Cerebellar nuclear complex (tissue), 1 donor: ENCODE measurements at places on chromosomes 7 and 10.

GRCh38 chr7:80827239-80827633 lies 91.6 kb downstream of the SEMA3C start:
- DNase-seq, result no peak

DNA sequence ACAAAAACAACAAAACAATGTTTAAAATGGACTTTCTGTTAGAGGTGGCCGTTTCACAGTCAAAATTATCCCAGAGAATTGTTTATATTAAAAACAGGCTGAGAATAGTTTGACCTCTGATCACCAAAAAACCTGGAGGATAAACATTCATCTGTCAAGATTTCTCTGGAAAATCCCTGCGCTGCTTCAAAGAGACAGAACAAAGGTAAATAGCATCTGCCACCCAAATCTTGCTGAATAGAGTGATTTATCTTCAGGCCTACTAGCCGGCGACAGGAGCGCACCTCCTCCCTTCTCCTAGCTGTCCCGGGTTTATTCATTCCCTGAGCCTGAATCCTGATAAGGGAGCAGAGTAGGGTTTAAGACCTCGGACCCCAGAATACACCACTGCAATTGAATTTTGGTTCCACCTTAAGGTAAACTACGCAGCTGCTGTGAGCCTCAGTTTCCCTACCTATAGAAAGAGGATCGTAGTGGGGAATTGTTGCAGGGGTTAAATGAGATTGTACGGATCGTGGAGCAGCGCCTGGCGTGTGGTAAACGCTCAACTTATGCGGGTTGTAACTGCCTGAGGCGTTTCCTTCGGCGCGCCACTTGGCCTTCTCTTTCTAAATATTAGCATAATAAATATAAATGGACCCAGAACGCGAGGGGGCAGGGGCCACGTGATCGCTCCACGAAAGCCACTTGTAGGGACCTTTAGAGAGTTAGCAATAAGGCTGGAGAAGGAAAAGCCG lies 498 bp upstream of the ST7 start:
- no peak for DNase-seq

DNA sequence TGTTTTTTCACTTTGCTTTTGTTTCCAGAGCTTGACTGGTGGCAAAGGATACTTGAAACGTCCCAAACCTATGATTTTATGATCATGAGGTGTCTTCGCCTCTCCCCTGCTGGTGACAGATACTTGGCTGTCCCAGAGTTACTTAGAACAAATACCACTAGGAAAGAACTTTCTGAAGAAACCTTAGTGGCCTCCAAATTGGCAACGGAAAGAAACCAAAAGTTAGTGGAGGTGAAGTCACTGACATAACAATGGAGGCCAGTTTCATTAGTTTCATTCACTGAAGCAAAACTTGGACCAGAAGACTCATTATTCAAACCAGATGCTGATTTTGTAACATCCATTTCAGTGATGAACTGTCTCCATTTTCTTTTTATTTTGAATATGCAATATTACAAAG lies 68.6 kb downstream of the JAZF1 start:
- DNase-seq, result no peak

DNA sequence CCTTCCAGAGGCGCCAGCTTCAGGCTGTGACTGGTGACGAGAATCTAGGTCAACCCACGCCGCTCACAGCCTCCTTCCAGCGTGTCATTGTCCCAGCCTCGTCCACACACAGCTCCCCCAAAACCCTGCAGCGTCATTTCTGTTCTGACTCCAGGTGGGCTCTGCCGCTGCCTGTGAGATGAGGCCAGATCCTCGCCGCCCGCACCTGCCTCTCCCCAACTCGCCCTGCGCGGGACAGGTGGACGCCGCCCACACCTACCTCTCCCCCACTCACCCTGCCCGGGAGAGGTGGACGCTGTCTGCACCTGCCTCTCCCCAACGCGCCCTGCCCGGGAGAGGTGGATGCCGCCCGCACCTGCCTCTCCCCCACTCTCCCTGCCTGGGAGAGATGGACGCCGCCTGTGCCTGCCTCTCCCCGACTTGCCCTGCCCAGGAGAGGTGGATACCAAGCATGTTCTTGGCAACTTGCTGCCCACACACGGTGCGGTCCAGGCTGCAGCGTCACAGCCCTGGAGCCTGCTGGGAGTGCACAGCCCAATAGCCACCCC lies 32.0 kb upstream of the CFAP46 start:
- DNase-seq, result no peak

GRCh38 chr10:88793712-88794299 lies 8.7 kb upstream of the LIPM start:
- DNase-seq, result no peak

- no peak for DNase-seq
These were observed 93.2 kb downstream of the ADK start for GRCh38 chr10:74244097-74244685.

DNA sequence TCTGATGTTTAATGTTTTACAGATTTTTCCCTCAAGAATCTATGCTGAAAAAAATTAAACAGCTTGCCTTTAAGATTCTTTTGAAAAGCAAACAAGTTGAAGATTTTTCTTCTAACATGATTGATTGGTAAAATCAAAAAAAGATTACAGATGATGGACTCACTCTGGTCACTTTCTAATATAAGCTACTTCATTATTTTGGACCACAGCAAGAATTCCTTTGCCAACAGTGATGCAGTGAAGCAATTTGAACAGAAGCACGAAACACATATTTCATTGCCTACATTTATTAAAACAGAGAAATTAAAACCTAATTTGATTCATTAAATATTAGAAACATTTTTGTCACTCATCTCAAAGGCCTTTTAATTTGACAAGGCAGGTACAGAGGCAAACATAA lies 82.1 kb upstream of the SGCE start:
- no peak for DNase-seq

- DNase-seq, result no peak
These were observed 431.4 kb downstream of the SDK1 start for GRCh38 chr7:3732395-3733005.

- DNase-seq, result no peak
These were observed 141.0 kb downstream of the AOAH start for GRCh38 chr7:36583318-36583717.

DNA sequence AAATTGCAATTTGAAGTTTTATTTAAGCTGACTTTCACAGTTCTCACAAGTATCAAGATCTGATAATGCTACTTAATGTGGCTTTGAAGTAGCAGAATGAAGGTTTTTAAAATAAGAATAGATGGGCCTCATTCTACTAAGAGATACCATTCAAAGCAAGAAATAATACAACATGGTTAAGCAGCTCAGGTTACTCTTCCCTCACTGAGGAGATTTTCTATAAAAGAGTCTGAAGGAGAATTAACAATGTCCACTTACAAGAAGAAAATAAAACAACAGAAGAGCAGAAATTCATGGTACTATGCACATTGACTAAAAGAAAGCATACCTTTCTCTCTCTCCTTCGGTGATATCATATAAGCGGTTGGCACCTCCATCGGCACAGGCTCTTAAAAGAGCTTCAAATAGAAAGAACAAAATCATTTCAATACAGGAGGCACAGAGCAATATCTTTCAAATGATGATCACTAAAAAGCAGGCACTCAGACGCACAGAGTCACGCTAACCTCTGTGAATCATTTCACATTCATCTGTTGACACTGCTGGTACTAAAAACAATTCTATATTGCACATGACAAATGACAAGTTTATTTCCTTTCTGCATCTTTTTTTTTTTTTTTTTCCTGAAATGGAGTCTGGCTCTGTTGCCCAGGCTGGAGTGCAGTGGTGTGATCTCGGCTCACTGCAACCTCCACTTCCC lies 153.1 kb downstream of the TPK1 start:
- DNase-seq, result no peak

DNA sequence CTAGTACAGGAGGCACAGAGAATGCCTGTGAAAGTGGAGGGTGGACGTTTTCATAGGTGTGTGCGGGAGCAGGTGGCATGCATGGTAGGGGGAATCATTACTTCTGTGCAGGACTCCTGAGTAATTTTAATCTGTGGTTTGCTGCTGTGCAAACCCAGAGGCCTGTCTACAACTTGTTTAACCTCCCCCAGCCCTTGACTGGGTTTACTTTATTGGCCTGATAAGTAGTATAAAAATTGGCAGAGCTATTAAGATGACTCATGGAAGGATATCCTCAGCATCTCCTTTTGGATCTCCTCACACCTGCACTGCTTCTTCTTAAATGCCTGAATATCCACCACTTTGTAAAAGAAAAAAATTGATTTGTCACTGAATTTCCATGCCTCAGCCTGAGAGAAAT lies 104.8 kb downstream of the AUTS2 start:
- no peak for DNase-seq

GRCh38 chr7:149875396-149875795 lies 1.6 kb downstream of the ATP6V0E2 start:
- DNase-seq, result no peak

DNA sequence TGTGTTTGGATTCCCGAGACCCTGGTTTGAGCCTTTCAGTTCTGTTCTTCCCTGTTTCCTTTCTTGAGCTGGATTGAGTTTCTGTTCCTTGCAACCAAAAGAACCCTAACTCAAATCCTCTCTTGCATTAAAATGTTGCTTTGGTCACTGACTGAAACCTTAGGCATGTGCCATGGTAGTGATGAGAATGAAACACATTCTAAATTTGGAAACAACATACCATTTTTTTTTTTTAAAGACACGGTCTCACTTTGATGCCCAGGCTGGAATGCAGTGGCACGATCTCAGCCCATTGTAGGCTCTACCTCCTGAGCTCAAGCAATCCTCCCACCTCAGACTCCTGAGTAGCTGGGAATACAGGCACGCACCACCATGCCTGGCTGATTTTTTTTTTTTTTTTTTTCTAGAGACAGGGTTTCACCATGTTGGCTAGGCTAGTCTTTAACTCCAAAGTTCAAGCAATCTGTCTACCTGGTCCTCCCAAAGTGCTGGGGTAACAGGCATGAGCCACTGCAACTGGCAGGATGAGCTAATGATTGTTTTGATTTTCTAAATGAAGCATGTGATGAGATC lies 8.4 kb downstream of the THAP5 start:
- no peak for DNase-seq

DNA sequence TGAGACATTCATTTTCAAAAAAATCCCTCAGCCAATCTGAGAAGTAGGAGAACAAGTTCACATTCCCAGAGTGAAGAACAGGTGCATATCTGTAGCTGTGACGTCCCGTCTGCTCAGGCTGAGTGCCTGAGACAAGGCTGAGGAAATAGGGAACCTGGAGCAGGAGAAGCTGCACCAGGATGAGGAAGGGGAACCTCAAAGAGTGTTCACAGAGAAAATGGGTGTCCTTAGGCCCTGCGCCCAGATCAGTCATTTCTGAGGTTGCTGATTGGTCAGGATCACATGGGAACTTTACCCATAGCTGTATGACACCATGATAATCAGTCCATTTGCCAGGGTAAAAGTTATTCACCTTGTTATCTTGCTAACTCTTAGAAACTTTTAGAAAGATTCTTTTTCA lies 34.2 kb upstream of the TARP start:
- DNase-seq, result no peak

- DNase-seq, result no peak
These were observed 21.8 kb downstream of the SLIT1 start for GRCh38 chr10:97163781-97164501.

DNA sequence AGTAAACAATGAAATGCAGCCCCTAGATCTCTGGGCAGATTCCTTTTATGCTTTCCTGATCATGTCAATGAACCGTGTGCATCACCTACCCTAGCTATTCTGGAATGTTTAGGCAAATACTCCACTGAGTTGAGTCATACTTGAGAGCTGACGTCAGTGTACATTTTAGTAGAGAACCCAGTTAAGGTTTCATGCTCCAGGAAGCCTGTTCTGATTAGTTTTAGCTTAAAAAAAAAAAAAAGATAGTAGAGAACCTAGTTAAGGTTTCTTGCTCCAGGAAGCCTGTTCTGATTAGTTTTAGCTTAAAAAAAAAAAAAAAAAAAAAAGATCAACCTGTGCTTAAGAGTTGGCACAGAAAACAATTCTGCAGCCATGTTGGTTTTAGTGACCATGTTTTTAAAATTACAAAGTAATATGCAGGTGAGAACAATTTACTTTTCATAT lies 3.7 kb upstream of the MCU start:
- DNase-seq, result no peak

GRCh38 chr10:121823993-121824463 lies 103.8 kb downstream of the ATE1 start:
- DNase-seq, result no peak

DNA sequence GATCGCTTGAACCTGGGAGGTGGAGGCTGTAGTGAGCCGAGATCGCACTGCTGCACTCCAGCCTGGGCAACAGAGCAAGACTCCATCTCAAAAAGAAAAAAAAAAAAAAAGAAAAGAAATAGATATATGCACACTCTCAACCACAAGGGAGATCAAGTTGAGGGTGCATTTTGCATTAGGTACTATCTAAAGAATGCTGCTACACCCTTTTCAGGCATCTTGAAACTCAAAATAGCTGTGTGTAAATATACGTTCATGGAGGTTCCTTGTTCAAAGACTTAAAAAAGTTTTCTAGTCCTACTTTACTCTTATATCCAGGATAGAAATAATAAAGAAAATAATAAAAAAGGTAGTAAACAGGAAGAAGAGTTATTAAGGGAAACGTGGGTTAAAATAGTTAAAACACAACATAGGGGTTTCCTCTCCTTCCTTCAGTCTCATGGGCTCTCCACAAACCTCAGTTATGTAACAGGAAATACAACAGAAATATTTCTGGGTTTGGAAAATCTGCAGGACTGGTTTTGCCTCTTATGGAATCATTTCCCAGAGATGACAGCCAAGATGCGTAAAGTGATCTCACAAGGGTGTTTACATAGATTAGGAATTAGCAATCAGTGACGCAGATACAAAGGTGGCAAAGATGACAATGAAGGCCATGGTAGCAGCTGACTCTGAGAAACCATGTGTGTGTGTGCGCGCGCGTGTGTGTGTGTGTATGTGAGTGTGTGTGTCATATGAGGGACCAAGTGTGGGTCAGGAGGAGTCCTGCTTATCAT lies 15.1 kb downstream of the STEAP4 start:
- no peak for DNase-seq

DNA sequence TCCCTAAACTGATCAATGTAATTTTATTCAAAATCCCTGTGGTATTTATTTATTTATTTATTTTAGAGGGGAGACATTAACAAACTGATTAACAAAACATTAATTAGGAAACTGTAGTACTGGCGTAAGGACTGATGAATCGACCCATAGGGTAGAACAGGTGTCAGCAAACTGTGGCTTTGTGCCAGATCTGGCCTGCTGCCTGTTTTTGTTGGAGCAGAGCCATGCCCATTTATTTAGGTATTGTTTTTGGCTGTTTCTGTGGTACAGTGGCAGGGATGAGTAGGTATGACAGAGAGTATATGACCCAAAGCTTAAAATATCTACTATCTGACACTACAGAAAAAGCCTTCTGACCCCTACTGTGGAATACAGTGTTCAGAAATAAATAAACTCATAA lies 332.5 kb upstream of the ETV1 start:
- DNase-seq, result no peak

DNA sequence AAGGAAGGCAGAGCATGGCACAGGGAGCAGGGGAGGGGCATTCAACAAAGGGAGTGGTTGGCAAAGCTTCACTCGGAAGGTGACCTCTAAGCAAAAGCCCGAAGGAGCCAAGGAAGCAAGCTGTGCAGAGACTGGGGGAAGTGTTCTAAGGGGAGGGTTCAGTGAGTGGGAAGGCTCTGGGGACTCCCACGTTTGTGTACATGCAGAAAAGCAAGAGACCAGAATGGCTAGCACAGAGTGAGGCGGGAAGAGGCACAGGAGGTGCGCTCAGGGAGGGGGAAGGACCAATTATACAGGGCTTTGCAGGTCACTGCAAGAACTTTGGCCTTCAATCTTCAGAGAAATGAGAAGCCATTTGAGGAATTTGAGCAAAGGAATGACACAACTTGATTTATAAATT lies 7.4 kb downstream of the ARHGAP21 start:
- no peak for DNase-seq
